Amniotic stem cell (primary cell): ENCODE measurements at places on chromosomes 2 and 18.

DNA sequence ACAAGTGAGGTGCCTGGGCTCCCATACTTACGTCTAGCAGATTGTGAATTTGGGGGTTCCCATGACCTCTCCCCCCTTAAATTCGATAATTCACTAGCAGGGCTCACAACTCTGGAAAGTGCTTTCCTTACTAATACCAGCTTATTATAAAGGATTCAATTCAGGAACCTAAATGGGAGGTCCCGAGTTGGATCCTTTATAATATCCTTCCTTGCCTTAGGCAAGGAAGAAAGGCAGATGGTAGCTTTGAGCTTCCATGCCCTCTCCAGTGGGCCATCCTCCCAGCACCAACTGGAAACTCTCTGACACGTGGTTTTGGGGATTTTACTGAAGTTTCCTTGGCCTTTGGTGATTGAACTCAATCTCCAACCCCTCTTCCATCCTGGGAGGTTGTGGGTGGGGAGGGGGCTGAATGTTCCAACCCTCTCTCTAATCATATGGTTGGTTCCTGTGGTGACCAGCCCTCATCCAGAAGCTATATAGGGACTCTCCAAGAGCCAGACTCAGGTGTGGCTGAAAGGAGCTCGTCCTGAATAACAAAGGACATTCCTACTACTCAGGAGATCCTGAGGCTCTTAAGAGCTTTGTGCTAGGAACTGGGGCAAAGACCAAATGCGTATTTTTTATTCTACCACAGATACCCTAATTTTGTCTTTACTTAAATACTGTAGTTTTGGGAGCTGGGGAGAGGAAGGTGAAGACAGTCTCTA, 62.2 kb downstream of the HAUS1 start:
- DNase-seq: no peak

DNA sequence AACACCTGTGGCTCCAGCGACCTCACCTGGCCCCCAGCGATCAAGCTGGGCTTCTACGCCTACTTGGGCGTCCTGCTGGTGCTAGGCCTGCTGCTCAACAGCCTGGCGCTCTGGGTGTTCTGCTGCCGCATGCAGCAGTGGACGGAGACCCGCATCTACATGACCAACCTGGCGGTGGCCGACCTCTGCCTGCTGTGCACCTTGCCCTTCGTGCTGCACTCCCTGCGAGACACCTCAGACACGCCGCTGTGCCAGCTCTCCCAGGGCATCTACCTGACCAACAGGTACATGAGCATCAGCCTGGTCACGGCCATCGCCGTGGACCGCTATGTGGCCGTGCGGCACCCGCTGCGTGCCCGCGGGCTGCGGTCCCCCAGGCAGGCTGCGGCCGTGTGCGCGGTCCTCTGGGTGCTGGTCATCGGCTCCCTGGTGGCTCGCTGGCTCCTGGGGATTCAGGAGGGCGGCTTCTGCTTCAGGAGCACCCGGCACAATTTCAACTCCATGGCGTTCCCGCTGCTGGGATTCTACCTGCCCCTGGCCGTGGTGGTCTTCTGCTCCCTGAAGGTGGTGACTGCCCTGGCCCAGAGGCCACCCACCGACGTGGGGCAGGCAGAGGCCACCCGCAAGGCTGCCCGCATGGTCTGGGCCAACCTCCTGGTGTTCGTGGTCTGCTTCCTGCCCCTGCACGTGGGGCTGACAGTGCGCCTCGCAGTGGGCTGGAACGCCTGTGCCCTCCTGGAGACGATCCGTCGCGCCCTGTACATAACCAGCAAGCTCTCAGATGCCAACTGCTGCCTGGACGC, 4.9 kb downstream of the GPR35 start:
- no peak for DNase-seq

DNA sequence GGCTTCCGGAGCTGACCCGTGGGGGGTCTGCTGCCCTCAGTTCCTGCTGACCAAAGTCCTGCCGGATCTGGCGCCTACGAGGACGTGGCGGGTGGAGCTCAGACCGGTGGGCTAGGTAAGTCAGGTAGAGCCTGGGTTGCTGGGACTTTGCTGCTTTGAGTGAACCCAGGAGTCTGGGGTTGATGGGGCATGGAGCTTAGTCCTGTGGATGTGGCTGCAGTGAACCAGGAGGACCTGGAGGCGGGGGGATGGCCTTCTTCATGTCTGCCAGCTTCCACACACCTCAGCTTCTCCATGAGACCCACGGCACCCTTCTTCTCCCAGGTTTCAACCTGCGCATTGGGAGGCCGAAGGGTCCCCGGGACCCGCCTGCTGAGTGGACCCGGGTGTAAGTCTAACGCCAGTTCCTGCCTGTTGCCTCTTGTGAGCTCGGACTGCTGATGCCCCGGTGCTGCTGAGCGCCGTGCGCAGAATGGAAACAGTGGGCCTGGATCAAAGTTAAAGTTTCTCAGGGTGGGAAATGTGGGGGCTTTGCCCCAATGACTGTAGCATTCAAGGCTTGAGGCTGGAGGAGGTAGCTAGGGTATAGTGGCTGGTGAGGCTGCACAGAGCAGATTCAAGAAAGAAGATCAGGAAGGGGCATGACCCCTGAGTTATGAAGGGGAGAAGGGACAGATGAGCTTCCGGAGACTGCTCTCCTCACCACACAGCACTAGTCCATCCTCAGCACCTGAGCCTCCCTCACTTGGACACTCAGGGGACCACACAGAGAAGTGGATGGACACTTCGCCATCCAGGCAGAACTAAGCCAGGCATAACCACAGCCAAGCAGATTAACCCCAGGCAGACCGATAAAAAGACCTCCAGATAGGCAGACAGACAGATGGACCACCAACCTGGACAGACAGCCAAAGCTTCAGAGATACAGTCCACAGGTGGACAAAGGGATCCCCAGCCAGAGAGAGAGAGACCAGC, 17.3 kb downstream of the PTPN18 start:
- no peak for DNase-seq

DNA sequence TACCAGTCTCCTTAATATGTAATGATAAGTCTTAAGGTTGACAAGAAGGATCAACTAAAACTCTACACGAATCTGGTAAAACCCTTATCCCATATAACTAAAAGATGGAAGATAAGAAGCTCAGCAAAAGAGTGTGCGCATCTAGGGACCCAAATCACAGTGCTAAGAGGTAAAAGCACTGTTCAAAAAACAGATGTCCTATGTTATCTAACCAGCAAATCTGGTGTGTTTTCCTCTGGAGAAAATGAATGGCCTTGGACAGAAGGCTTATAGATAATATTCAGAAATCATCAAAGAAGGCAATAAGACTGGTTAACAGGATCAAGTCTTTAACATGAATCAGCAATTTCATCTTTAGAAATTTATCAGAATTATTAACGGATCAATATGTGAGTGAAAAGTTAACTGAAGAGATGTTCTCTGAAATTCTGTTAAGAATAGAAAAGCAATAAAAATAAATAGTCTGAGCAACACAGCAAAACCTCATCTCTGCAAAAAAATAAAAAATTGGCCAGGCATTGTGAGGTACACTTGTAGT, 47.1 kb downstream of the RPRD1A start:
- DNase-seq: no peak

GRCh38 chr2:159921752-159922404, 123.9 kb upstream of the CD302 start:
- no peak for DNase-seq

- no peak for DNase-seq
Measured at GRCh38 chr2:216379977-216380376, 7.7 kb upstream of the MARCHF4 start.

GRCh38 chr2:12151716-12152115, 405.3 kb downstream of the LPIN1 start:
- DNase-seq: no peak

- DNase-seq: no peak
Measured at GRCh38 chr2:96205888-96206287, 2.7 kb downstream of the STARD7 start.

DNA sequence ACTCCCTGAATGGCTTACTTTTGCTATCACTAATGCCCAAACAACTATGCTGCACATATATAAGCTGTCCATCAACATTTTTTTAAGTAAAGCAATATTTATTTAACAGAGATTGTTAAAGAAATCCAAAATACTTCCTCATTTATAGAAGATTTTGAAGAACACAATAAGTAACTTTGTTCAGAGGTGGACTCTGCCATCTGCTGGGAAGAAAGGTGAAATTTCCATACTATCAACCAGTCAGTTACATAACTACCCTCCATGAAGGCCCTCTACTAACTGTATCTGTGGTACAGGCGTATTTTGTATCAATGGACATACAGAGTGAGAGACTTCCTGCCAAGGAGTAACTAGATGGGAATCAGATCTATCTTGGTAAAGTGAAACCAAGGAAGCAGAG, 106.0 kb downstream of the DTNB start:
- no peak for DNase-seq

- no peak for DNase-seq
Measured at GRCh38 chr2:236883819-236884218, 201.9 kb upstream of the COPS8 start.

DNA sequence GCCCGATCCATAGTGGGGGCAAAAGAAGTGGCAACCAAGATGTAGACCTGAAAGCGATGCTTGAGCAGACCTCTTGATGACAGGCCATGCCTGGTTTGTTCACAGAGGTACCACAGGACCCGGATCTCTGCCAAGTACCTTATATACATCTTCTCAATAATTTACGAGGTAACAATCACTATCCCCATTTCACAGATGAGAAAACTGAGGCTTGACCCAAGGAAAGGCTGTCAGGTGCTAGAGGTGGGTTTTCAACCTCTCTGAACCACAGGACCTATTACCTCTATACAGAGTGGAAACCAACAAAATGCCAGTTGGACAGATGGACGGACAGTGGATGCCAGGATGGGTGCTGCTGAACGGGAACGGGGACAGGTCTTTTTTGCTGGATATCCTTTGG, 13.8 kb upstream of the DIS3L2 start:
- no peak for DNase-seq
